Cardiac septum (tissue), 1 donor: ENCODE measurements at places on chromosomes 3 and 15.

DNA sequence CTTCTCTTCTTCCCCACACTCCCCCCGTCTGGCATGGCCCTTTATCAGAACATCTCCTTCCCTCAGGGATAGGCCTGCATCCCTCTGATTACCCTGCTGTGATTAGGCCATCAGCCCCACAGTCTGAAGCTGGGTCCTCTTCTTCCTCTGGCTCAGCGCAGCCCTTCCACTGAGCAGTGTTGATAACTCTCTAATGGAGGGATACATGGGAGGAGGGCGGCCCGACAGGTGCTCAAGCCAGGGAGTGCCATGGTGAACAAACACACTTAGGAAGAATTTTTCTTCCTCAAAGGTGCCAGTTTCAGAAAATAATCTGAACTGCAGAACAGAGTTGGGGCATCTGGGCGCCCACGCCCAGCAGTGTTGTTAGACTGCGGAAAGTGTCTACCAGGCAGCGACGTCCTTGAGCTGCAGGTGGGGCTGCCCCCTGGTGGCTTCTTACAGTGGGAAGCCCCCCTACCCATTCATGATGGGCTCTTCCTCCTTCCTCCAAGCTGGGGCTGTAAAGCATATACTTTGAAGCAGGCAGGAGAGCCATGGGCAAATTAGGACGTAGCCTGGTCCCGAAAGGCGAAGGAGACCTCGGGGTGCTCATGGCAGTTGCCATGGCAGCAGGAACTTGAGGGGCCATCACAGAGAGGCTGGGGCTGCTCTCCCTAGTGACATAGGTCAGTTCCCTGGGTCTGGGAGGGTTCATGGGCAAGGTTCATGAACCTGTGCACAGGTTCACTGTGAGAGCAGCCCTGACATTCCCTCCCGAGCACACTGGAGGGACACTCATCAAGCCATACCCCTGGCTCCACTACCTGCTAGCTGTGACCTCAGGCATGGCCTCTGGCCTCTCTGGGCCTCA is 33.2 kb upstream of the NR2C2 start:
- no peak for DNase-seq

DNA sequence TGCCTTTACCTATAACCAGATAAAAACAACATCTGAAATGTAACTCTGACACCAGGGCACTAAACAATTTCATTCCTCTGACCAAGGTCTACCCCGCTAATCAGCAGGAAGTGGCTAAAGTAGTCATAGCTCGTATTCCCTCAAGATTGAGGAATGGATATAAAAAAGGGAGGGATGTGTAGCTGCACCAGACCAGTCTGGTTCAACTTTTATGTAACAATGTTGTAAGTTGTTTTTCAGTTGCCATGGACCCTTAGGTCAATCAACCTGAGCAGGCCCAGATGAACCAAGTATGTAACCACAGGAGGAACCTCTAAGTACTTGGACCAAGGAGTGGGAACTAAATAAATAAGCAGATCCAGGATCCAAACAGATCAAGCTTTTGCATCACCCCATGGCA is 28.4 kb upstream of the IFT57 start:
- no peak for DNase-seq

- DNase-seq = no peak
Observed at GRCh38 chr3:129727707-129728106, 121.2 kb upstream of the PLXND1 start.

- no peak for DNase-seq
Observed at GRCh38 chr3:50139308-50139707, 15.8 kb upstream of the SEMA3F start.

- DNase-seq = peak; percentile 86
Observed at GRCh38 chr15:68620721-68621527, 42.1 kb downstream of the CORO2B start.

- DNase-seq = no peak
Observed at GRCh38 chr15:91561371-91562100, 292.0 kb upstream of the SLCO3A1 start.

- peak; percentile 74 for DNase-seq
Observed at GRCh38 chr3:196643201-196643749, 3.8 kb downstream of the NRROS start.

DNA sequence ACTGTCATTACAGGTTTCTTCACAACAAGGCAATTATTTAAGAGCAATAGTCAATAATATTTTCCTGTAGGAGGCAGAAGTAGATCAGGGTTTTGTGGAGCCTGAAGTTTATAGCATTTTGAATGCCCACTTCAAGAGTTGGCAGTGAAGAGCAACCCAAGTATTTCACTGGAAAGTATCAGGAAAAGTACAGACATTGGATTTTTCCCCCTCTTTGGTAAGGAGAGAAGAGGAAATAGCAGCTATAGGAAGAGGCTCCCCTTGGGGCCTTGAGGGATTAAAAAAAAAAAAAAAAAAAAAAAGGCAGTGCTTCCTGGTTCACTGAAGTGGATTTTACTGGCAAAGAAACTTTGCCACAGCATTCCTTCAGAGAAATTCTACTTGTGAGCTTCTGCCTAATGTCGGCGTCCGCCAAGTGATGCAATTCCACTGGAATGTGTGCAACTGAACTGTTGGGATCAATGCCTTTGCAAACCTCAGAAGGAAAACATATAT is 5.7 kb upstream of the CNTN6 start:
- no peak for DNase-seq

DNA sequence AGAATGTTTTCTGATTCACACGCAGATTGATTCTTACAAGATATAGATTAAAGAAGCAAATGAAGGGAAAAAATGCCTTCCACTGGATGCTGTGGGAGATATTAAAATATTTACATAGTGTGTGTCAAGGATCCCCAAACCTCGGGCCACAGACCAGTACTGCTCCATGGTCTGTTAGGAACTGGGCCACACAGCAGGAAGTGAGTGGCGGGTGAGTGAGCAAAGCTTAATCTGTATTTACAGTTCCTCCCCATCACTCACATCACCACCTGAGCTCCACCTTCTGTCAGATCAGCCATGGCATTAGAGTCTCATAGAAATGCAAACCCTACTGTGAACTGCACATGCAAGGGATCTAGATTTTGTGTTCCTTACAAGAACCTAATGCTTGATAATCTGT is 552.6 kb upstream of the GOLIM4 start:
- DNase-seq = no peak

- DNase-seq = no peak
Observed at GRCh38 chr3:160112481-160112880, 112.7 kb upstream of the C3orf80 start.

GRCh38 chr3:46286947-46287565 is 44.8 kb downstream of the CCR3 start:
- DNase-seq = no peak

- no peak for DNase-seq
Observed at GRCh38 chr15:25596644-25597562, 158.1 kb upstream of the UBE3A start.

- DNase-seq = no peak
Observed at GRCh38 chr3:136942803-136943202, 15.0 kb upstream of the IL20RB start.

DNA sequence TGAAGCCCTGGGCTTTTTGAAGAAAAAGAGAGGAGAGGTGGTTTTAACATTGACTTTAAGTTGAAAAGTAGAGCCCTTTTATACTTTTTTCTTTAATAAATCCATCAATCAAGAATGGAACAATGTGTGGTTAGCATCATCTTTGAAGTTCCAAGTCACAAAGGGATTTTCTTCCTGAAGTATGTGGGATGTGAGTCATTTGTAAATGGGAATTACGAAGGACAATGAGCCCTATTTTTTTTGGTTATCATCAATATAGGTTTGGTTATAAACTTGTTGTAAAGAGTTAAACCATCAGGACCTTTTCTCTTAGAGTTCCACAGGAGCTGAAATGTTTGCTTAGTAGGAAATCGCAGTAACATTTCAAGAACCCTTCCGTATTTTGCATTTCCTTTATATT is 38.3 kb downstream of the PIK3CA start:
- no peak for DNase-seq

DNA sequence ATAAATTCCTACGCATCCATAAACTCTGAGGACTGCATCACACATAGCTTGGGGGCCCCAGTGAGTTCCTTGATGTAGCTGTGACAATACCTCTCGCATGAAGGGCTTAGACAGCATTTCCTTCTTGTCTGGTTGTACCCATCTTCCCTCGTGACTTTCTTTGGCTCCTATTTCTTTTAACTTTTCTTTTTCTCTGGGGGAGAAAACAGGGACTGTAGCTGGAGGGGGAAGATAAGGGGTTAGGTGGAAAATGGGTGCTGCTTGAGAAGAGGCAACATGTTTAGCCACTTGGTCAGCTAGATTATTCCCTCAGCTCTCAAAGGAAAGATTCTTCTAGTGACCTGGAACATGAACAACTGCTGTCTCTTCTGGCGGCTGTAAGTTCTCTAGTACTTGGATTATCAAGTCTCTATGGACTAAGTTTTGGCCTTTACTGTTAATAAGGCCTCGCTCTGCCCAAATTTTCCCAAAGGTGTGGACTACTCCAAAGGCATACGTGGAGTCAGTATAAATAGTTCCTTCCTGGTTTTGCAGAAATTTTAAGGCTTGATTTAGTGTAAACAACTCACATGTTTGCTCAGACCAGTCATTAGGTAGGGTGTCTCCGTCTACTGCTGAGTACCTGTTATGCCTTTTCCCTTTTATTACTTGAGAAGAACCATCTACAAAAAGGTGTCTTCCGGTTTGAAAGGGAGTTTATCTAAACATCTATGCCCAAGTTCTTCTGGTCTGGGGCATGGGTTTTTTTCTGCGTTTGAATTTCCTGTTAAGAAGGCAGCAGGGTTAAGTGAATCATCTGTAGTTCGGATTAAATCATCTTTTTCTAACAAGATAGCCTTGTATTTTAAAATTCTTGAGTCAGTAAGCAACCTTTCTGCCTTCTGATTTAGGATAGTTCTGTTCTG is 21.0 kb upstream of the ATG7 start:
- DNase-seq = no peak

- DNase-seq = no peak
Observed at GRCh38 chr3:169774186-169774585, 990 bp downstream of the MYNN start.

DNA sequence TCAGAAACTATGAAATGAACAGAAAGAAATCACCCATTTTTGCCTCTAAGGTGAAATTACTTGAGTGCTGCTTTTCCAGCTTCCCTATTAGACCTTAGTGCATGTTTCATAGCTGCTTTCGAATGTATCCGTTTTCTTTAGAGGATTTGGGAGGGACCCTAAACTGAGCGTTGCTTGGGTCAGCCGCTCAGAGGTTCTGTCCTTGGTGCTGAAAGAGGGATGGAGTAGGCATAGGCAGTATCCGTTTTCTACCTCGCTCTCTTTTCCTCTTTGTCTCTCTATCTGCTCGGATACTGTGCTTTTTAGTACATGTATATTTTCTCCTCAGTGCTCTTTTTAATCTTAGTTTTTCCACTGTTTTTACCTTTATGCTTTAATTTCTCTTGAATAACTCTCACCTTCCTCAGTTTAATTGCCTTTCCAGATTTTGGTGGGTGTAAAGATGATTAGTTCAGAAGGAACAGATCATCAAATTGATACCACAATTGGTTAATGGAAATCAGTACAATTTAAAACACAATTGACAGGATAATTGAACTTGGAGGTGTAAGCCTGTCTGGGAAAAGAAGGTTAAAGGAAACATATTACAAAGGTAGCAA is at the start of gene DRD3:
Gene DRD3 (minus strand): TSS at position 283 of the 599 bp plus-strand sequence. CDS start 7,060 bp downstream, outside the sequence.
- no peak for DNase-seq

GRCh38 chr3:110504901-110505300 is 566.7 kb upstream of the NECTIN3 start:
- DNase-seq = no peak

- DNase-seq = no peak
Observed at GRCh38 chr15:28273873-28274610, 47.9 kb downstream of the HERC2 start.

GRCh38 chr15:71607383-71607782 is 203.0 kb upstream of the NR2E3 start:
- DNase-seq = no peak

DNA sequence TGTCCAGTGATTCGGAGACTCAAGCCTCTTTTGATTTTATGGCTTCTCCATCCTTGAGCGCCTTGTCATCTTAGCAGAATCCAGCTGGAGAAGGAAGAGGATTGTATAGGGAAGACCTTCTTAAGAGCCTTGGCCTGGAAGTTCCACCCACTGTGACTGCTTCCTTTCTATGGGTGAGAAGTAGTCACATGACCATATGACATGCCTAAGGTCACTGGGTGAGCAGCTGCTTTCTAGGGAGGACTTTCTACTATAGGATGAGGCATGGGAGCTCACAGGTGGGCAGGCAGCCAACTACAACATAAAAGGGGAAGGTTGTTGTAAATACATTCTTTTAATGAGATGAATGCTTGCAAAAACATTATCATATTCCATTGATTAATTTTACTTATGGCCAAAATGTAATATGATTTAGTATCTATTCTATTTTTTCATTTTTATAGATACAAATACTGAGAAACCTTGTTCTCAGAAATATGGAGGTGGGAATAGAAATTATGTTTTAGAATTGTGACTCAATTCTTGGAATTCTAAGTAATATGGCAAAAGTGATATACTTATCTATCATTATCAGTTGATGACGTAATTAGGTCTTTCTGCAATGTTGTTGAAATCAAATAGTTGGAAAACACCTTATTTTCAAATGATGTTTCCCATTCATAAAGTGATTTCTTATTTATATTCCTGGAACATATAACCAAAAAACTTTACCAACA is 53.6 kb upstream of the MINAR1 start:
- DNase-seq = no peak

- no peak for DNase-seq
Observed at GRCh38 chr3:22939349-22939748, 263.8 kb upstream of the UBE2E2 start.
